ENCODE measurements at places on chromosomes 6 and 20.

DNA sequence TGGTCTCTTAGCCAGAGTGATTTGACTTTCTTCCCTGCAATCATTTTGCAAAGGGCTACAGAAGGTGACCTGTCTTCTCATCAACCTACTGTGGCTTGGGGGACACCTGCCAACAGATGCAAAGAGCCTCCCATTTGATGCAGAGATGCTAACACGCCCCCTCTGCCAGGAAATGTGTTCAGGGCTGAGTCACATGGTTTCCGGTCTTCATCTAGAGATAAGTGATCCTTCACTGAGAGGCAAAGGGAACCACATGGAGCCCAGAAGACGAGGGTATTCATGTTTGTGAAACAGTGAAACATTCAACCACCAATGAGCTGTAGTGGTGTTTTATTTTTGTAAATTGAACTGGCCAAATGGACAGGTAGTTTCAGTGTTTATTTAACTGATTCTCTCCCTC, 109.0 kb upstream of the RIN2 start:
- no peak for DNase-seq

- DNase-seq: peak; percentile 19
Observed at GRCh38 chr6:64777941-64778785, 928.9 kb downstream of the EYS start.

DNA sequence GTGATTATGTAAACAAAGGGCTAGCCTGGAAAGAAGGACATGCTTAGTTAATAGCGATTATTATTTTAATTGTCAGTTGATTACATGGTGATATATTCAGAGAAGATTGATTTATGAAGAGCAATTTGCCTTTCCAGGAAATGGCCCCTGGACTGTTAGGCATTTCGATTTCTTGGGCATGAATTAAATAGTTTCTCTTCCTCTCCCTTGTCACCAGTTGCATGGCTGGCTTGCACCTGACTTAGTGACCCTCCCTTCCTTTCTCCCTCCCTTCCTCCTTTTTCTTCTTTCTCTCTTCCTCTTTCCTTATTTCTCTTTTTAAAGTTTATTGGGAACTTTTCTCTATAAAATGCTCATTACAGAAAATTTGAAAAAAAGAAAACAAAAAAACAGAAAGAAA, 235.4 kb downstream of the CDC5L start:
- no peak for DNase-seq

DNA sequence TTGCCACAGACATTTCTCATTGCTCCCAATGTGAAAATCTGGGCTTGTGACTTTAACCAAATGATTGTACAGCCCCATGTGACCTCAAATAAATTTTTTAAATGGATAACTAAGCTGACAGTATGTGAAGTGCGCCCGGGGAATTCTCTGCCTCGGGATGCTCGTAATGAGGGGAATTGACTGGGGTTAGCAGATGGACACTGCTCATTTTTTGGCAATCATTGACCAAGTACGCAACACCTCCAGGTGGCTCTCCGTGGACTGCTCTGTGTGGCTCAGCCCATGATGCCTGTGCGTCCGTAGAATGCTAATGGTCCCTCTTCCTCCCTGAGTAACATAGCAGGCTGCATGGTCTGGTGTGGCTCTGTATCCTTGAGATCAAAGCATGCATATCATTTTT, 42.4 kb downstream of the FARS2 start:
- no peak for DNase-seq

DNA sequence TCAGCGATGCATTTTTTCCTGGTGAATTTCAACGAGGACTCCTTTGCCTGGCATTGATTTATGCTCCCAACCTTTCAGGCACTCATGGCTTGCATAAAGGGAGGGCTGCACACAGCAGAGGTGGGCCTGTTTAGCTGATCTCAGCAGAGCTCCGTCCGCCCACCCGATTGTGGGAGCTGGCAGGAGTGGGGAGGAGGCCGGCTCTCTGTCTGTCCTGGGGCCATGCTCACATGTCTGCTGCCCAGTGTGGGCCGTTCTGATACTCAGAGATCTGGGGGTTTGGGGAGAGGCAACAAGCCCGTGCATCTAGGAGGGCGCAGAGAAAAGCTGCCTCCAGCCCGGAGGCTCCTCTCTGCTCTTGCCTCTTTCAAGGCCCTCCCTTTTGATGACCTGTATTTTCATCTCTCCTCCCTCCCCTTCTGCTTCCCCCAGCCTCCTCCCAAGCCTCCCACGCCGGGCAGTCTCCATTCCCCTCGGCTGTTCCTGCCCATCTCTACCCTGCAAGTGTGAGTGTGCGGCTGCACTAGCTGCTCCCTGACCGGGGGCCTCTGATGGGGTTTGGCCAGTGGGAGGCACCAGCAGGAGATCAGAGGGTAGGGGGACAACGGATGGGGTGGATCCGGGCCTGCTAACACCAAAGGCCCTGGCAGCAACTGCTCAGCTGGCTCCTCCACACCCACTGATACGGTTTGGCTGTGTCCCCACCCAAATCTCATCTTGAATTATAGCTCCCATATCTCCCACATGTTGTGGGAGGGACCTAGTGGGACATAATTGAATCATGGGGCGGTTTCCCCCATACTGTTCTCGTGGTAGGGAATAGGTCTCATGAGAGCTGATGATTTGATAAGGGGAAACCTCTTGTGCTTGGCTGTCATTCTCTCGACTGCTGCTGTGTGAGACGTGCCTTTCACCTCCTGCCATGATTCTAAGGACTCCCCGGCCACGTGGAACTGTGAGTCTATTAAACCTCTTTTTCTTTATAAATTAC, 39.6 kb upstream of the MLN start:
- no peak for DNase-seq

DNA sequence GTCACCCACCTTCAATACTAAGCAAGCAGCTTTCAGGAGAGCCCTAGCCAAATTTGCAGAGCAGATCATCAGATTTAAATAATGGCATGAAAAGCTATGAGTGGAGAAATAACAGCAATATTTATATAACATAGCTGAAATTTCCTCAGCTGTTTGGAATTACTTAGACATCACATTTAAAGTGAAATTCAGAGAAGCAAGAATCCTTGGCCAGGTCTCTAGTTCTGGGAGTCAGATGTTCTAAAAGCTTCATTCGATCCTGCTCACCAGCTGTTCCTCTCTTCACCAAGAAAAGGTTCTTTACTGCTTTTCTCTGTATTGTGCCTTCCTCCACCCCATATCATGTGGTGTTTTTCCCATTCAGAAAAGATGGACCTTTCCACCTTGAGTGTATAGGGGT, 152.3 kb upstream of the JAG1 start:
- no peak for DNase-seq

- DNase-seq: no peak
Observed at GRCh38 chr20:41510224-41510623, 108.0 kb downstream of the CHD6 start.

- no peak for DNase-seq
Observed at GRCh38 chr20:52427960-52428359, 236.4 kb upstream of the ZFP64 start.

DNA sequence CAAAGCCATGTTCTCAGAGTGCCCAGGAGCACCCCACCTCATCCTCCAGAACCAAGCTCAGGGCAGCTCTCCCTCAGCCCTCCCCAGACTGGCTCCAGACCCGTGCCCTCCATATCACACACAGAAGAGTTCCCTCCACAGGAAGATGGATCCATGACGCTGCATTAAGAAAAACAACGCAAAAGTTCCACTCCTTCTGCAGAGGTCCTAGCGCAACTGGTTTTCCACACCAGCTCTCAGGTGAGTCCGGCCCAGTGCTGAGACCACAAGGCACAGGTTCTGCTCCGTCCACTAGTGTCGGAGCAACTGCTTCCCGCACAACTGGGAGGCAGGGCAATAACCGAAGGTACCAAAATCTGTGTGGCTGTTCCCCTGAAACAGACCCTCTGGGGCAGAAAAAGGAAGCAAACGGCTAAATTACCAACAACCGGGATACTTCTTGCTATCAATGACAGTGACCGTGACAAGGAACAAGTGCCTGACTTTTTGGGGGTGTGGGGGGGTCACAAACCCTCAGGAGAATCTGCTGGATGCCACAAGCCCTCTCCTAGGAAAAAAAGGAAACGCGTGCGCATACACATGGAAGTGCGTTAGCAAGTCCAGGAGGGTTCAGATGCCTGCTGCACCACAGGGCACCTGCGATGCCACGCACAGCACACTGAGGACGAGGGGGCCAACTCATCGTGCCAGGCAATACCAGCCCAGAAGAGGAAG, 49.2 kb downstream of the MYH7B start:
- DNase-seq: no peak

- no peak for DNase-seq
Observed at GRCh38 chr6:107561306-107561705, 71.4 kb downstream of the SOBP start.

DNA sequence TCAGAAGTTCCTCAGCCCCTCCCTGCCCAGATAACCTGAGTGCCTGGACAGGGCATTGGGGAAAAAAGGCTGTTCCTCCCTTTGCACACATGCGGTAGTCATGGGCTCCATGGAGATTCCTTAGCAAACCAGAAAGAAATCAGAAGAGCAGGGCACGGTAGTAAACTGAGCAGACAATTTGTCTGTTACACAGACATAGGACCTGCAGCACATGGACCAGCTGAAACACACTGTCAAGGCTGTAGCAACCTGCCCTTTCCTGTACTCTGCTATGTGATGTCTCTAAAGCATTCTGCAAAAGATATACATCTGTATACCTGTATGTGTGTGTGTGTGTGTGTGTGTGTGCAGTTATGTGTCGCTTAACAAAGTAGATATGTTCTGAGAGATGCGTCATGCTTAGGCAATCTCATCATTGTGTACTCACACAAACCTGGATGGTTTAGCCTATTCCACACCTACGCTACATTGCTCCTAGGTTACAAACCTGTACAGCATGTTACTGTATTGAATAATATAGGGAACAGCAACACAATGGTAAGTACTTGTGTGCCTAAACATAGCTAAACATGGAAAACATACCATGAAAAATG, 44.4 kb upstream of the BMP5 start:
- no peak for DNase-seq

DNA sequence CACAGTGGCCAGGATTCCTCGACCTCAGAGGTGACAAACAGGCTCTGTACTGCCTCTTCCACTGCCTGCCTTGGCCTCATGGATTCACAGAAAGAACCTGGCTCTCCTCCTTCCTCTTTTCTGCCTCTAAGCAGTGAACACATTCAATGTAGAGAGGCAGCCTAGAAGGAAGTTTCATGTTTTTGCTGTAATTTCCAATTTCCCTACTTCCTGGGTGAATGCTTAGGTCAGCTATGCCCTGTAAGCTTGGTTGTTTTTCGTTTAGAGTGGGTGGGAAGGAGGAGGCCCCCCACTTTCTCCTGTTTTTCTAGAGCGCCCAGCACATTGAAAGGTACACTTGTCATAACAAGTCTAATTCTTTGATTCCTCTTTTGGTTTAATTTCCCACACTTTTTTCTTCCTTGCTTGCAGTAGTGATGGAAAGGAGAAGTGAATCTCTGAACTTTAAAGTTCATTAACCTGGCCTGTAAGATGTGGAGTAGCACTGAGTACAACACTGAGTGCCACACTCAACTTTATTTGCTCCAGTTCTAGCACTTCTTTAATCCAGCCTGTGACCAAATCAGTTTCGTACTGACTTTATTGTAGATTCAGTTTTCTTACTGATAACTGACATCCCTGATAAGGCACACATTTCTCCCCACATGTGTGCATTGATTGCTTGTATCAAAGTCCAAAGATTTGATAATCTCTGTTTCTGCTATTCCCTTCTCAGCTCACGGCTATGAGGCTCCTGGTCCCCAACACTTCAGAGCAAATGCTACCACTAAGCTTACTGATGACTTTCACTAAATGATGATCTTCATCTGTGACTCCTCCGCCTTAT, 100.0 kb upstream of the MAN1A1 start:
- no peak for DNase-seq

- DNase-seq: no peak
Observed at GRCh38 chr6:153938876-153939275, 100.2 kb upstream of the OPRM1 start.

DNA sequence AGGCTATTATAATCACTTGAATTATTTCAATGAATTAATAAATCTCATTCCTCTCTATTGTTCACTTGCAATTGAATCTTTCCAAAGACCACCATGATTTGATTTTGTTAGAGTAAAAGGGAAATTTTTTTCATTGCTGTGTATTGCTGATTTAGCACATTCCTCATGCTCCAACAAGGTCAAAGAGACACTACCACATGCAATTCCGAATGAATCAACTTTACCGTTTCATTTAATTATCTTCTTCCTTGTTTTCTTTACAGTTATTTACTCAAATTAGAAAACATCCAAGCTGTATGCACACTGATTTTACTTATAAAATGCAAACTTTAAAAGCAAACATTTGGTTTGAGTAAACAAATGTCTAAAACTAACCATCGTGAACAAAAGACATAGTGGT, 967 bp downstream of the KIAA0408 start:
- no peak for DNase-seq
